ENCODE measurements at places on chromosomes 2 and 18. TPM values are rescaled to one million over a fixed set of nuclear protein-coding genes. Genes with fewer than 3 reads are reported as not detected.

DNA sequence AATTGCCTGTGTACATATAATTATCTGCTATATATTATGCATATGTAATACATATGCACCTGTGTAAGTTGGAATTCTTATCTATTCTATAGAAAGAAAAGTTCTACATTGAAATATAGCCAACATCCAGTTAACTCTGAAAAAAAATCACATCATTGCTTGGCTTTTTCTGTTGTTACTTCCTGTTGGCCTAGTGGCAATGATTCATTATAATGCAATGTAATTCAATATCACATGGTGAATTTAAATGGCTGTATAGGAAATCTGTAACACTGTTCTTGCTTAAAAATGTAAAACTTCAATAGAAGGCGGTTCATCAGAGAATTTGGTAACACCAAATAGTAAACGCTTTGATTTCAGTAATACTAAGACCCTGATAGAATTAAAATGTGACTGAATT lies 44.5 kb upstream of the MAP4K3 start:
- no peak for DNase-seq

- no peak for DNase-seq
These were observed 114.5 kb upstream of the MAPRE2 start for GRCh38 chr18:34926683-34927082.

DNA sequence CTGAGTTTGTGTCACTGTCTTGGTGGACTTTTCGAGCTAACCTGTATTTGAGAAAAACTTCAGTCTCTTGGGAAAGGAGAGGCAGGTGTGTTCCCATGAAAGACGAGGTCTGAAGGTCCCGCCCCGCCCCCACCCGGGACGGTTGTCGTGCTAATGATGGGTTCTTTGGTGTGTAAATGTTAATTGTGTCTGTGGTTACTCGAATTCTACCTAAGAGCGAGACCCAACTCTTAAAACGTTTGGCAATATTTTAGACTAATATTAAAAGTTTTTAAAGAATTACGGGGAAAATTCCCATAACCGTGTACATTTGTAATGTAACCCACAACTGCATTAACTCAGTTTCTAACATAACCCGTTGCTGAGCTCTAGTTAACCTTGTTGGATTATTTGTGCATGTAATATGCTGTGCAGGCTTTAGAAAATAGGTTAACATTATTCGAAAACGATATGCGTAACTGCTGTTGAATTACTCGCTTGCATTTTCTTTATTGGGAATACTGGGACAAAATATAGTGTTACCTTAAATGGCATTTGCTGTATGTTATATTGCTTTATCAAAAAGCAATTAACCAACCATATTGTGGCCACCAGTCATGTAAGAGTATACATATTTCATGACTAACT lies 833 bp downstream of the EPB41L5 start:
- DNase-seq, result no peak

The COLEC12 gene
- total RNA-seq, result 60.4 TPM

The VIT gene
- 23.1 TPM for total RNA-seq

The VWC2L gene
- not detected for total RNA-seq

The M1AP gene
- total RNA-seq, result 4.6 TPM

The RNU2-63P gene
- total RNA-seq, result not detected

DNA sequence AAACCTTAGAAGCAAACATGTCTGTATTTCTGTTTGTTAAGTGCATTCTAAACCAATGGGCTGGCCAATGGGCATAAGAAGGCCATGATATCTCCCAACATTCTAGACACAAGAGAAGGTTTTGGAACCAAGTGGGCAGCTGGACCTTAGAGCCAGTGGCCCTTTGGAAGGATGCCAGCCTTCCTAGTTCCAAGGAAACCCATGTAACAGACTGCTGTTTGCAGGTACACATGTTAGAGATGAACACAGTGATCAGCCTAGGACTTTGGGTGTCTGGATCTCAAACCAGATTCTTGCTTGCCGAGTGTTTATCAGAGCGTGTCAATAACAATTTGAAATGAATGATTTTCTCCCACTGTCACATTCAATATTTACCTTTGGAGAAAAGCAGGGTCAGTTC lies 97.5 kb upstream of the COPS8 start:
- DNase-seq, result no peak

GRCh38 chr2:201915446-201915845 lies 109.1 kb downstream of the CDK15 start:
- no peak for DNase-seq

The SLC25A52 gene
- not detected for total RNA-seq

GRCh38 chr2:67667054-67667908 lies 270.1 kb downstream of the ETAA1 start:
- peak; percentile 45 for DNase-seq

GRCh38 chr2:134659724-134660123 lies 59.1 kb downstream of the TMEM163 start:
- DNase-seq, result no peak

GRCh38 chr2:219331560-219332213 lies 857 bp downstream of the RESP18 start:
- peak; percentile 77 for DNase-seq

GRCh38 chr18:8406868-8407250 lies 202.4 kb upstream of the RAB12 start:
- DNase-seq, result no peak

GRCh38 chr2:225920621-225921220 lies 521.2 kb downstream of the NYAP2 start:
- peak; percentile 12 for DNase-seq

The NOP58 gene
- total RNA-seq, result 86.2 TPM

DNA sequence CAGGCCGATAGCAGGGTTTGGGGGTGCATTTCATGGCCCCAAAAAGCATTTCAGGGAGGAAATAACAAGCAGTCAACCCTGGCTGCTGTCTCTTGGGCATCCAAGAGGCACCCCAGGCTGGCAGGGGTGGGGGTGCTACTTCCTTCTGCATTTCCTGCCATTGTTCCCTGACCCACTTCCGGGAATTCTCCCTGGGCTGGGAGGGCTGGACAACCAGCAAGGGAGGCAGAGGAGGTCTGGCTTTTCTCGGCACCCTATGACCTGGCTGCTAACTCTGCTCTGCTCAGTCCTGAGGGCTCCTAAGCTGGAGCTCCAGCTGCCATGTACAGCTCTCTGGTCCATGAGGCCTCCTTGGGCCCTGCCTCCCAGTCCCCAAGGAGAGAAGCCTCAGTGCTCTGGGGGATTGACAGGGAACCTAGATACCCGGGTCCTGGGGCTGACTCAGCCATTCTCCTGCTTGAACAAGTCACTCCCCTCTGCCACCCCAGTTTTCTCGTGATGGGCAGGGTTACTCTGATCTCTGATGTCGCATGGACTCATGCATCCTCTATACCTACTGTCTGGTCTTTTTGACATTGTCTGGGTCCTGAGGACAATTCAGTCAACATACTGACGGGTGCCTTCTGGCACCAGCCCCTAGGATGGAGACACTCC lies 47.2 kb downstream of the DYSF start:
- DNase-seq, result no peak

GRCh38 chr2:152421521-152422370 lies 86.8 kb downstream of the FMNL2 start:
- no peak for DNase-seq

The NT5C1B gene
- total RNA-seq, result not detected

- DNase-seq, result no peak
These were observed 61.6 kb downstream of the HDAC4 start for GRCh38 chr2:239339241-239339640.

The PROM2 gene
- total RNA-seq, result 12.6 TPM

- DNase-seq, result no peak
These were observed 344.9 kb downstream of the CPS1 start for GRCh38 chr2:210901326-210901725.

DNA sequence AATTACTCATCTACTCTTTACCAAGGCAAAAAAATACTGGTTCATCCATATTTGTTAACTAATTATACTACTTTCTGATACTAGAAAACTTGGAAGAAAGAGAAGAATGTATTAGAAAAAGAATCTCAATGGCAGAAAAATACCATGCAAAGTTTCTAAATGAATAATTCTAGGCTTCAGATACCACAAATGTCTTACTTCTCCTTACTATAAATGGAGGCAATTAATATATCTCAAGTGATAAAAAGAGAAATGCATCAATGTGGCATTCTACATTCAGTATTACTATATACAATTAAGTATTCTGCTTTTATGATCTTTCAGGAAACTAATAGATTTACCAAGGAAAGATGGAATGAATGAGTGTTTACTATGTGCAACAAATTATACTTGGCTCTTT lies 85.5 kb downstream of the ITSN2 start:
- DNase-seq, result no peak

- no peak for DNase-seq
These were observed 104.2 kb downstream of the ZNF521 start for GRCh38 chr18:25247725-25248124.

The MDH1B gene
- total RNA-seq, result 0.21 TPM

GRCh38 chr2:121527009-121527682 lies 3.5 kb upstream of the RNU4ATAC start:
- peak; percentile 68 for DNase-seq

DNA sequence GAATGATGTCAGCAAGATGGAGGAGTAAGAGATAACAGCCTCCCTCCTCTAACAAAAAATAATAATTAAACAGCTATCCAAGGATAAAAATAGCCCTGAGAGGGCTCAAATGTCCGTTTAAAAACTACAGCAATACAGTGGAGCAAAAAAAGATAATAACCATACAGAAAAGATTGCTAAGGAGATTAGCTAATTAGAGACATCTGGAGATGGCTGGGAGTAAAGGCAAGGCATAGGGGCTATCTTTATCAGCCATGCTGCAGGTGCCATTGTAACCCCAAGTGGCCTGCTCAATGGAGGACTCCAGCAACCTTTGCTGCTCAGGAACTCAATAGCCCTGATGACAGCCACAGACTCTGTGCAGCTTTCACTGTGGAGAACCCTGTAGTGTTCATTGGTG lies 42.7 kb downstream of the MDH1 start:
- no peak for DNase-seq

DNA sequence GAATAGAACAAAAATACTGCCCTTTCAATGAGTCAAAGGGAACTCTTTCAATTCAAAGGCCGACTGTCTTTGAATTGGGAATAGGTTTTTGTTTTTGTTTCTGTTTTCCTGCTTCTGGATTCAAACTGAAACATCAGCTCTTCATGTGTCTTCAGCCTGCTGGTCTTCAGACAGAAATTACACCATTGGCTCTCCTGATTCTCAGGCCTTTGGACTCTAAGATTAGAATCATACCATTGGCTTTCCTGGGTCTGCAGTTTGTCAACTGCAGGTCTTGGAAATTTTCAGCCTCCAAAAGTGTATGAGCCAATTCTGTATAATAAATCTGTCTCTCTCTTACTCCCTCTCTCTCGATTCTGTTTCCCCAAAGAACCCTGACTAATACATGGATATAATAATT lies 31.1 kb downstream of the CTLA4 start:
- DNase-seq, result peak; percentile 63

DNA sequence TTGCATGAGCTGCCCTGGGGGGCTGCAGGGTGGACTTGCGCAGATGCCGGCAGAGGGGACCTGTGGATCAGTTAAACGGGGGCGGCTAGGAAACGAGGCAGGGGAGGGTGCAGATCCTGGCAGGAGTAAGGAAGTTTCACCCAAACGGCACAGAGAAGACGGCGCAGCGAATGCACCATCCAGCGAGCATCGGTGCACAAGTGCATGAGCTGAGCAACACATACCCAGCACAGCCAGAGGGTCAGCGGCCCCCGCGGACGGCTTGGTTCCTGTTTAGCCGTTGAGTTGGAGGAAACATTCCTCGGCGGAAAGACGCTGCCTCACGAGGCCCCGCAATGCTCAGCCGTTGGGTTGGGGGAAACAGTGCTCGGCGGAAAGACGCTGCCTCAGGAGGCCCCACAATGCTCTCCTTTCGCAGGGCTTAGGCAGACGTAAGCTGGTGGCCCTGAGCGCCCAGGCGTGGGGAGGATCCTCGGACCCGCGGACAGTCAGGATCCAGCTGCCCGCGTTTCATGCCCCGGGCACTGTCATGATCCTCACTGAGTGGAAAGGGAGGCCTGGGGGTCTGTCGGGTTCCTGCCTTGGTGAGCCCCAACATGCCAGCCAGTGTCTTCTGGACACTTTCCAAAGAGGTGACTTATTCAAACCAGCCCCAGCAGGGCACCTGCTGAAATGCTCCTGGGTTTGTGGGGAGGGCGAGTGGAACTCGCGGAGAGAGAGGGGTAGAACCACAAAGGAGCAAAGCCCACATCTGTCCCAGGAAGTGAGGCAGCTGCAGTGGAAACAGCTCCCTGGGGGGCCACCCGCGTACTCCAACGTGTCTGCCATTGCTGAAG lies 86.3 kb downstream of the NDUFA10 start:
- DNase-seq, result no peak

The GLI2 gene
- 6.9 TPM for total RNA-seq

- DNase-seq, result peak; percentile 29
These were observed 285.4 kb downstream of the NRXN1 start for GRCh38 chr2:50746526-50746925.

The SLC4A3 gene
- 1.5 TPM for total RNA-seq

The SERPINB12 gene
- 2.6 TPM for total RNA-seq

GRCh38 chr2:147327613-147328012 lies 517.2 kb upstream of the ACVR2A start:
- DNase-seq, result no peak
